Tibial nerve (tissue), 4 donors: ENCODE measurements at places on chromosomes 3 and 15. TPM values are rescaled to one million over a fixed set of nuclear protein-coding genes. Genes with fewer than 3 reads are reported as not detected.

PSTPIP1 gene
- total RNA-seq: 16.6 TPM

GRCh38 chr3:158260392-158260791, 150.5 kb downstream of the RSRC1 start:
- DNase-seq: no peak

DNA sequence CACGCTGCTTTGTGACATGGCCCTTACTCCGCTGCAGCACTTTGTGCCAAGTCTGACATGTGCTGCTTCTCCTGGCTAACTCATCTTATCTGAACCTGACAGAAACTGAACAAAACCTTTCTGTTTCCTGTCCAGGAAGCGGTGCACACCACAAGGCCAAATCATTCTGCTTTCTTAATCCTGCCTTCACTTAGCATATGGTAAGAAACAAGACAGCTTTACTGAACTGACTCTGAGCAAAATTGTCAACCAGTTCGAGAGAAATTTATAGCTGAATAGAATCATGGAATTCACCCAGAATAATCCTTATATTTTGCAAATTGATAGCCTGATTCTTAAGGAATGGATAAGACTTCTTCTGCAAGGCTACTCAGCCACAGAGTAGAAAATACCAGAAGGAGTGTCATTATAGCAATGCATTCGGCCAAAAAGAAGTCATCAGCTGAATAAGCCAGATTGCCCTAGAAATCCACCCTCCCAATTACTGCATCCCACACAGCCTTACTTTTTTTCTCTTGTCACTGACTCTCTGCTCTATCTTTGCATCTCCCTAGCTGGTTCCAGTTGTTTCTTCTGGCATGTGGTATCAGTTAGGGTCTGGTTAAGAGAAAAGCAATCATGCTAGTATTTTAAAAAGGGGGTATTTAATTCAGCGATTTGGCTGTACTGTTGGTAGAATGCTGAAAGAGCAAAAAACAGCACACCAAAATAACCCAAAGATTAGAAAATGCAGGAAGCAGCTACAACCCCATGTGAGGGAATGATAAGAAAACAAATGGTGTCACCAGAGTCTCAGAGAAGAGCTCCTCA, 41.6 kb upstream of the STRIT1 start:
- no peak for DNase-seq

- DNase-seq: no peak
These were observed 15.7 kb downstream of the KCNMB2 start for GRCh38 chr3:178551916-178552321.

CYP1A2 gene
- not detected for total RNA-seq

SKOR1 gene
- total RNA-seq: 0.98 TPM

DNA sequence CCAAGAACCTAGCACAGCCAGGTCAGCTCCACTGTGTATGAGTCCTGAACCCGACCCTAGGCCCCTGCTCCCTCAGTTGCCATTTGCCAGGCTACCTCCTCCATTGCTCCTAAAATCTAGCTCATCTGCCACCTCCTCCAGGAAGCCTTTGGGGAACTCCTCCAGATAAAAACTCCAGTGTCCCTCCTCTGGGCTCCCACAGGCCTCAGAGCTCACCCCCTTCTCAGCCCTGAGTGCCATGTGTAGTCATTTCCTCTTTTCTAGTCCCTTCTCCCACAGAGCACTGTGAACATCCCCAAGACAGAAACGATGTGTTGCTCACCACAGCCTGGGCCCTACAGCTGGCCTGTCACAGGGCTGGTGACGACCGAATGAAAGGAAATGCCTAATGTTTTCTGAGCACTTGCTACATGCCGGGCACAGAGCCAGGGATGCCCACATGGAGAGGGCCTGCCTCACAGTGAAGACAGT, 61.0 kb downstream of the IQSEC1 start:
- peak; percentile 81 for DNase-seq

PLA1A gene
- total RNA-seq: 12.0 TPM

GRCh38 chr3:156792536-156792935, 33.6 kb upstream of the LEKR1 start:
- no peak for DNase-seq

- DNase-seq: no peak
These were observed 236.3 kb downstream of the CNTN4 start for GRCh38 chr3:2334921-2335320.

- DNase-seq: no peak
These were observed 53.0 kb downstream of the CDCP1 start for GRCh38 chr3:45093176-45093575.

DNA sequence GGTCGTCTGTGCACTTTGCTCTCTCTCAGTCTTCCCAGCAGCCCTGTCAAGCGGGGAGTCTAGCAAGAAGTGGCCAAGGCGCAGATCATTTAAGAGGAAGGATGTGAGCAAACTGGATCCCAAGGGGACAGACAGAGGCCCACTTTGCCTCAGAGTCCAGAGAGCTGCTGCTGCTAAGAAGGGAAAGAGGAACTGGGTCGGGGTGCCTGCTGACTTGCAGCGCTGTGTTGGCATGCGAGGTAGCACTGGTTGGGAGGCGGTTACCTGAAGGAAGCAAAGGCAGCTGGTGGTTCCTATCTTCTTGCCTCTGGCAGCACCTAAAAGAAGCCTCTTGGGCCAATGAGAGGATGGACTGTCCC, 28.1 kb downstream of the SMAD3 start:
- DNase-seq: no peak

GP5 gene
- total RNA-seq: not detected

DNA sequence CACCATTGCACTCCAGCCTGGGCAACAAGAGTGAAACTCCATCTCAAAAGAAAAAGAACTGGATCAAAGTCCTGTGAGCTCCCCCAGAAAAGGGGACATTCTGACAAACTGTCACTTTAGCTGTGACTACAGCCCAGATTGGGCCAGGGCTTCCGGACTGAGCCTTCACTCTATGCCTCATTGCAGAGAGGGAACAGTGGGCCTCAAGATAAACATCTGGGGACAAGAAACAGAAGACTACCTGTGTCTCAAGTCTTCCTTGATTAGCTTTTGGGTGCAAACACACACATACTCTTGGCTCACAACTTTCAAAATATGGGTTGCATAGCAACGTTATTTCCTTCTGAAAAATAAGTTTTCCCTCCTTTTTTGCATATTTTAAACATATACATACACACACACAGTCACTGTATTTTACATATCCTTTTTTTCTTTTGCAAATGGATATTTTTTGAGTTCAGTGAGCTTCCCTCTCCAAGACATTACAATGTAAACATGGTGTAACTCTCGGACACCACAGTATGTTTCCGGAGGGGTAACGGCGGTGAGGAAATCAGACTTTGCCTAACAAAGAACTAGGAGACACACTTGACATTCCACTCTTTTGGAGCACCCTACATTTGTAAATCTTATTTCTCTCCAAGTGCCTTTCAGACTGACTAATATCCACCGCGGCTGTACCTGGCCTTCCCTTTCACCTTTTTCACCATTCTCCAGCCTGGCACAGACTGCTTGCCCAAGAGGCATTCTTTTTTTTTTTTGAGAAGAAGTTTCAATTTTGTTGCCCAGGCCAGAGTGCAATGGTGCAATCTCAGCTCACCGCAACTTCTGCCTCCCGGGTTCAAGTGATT, 3.5 kb downstream of the TKT start:
- no peak for DNase-seq

GRCh38 chr3:193388361-193388760, 9.8 kb upstream of the ATP13A5 start:
- no peak for DNase-seq

GRCh38 chr3:48621461-48621869, at the start of gene TMEM89:
TSS of gene TMEM89 (minus strand) at chr3:48621769. CDS start at chr3:48621756, 13 bp downstream.
- no peak for DNase-seq

DNA sequence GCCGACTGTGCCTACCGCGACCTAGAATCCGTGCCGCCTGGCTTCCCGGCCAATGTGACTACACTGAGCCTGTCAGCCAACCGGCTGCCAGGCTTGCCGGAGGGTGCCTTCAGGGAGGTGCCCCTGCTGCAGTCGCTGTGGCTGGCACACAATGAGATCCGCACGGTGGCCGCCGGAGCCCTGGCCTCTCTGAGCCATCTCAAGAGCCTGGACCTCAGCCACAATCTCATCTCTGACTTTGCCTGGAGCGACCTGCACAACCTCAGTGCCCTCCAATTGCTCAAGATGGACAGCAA, 1.4 kb downstream of the ISLR start:
- no peak for DNase-seq

DNA sequence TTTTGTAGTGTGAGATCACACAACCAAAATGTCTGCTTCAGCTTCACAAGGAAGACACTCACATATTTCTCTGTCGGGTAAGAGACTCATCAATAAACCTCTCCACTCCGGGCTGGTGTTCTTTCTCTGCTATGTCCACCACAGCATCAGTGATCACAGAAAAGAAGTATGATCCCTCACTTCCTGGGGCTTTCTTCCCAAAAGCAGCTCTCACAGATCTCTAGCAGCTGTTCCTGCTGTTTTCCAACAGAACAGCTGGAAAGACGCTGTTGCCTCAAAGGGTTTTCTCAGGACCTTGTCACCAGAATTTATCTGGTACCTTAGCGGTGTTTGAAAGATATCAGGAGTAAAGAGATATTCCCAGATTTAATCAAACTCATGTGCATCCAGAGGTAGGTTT, 46.4 kb downstream of the GATM start:
- DNase-seq: no peak

GRCh38 chr3:59517388-59517787, 467.6 kb upstream of the CFAP20DC start:
- DNase-seq: no peak

DNA sequence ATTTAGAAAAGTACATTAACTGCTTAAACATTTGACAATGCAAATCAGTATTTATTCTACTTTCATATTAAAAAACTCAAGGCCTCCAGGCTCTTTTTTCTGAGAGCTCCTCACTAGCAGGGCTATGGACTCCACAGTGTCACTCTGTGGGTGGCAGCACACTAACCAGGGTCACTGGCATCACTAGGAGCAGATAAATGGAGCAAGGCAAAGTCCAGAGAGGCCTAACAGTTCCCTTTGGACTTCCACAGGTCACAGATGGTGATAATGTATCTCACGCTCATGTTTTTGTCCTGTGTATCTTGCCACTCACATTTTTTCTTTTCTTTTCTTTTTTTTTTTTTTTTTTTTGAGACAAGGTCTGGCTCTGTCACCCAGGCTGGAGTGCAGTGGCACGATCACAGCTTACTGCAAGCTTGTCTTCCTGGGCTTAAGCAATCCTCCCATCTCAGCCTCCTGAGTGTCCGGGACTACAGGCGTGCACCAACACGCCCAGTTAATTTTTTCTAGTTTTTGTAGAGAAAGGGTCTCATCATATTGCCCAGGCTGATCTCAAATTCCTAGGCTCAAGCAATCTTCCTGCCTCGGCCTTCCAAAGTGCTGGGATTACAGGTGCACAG, 7.8 kb downstream of the SPG21 start:
- no peak for DNase-seq

MYL3 gene
- total RNA-seq: 5.4 TPM

DNA sequence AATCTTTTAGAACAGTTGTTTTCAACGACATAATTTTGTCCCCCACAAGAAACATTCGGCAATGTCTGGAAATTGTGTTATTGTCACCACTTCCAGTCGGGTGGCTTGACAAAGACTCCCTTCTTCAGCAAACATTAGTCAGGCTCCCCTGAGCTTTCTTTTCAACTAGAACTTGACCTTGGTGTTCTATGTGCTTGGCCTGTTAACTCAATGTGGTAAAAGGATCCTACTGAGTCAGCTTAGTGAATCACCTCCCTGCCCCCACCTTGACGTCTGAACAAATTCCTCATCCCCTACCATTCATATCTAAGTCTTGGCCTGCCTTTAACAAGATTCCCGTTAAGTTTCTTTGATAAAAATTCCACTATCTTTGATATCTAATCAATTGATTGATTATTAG, 465.0 kb upstream of the ROBO1 start:
- no peak for DNase-seq

DNA sequence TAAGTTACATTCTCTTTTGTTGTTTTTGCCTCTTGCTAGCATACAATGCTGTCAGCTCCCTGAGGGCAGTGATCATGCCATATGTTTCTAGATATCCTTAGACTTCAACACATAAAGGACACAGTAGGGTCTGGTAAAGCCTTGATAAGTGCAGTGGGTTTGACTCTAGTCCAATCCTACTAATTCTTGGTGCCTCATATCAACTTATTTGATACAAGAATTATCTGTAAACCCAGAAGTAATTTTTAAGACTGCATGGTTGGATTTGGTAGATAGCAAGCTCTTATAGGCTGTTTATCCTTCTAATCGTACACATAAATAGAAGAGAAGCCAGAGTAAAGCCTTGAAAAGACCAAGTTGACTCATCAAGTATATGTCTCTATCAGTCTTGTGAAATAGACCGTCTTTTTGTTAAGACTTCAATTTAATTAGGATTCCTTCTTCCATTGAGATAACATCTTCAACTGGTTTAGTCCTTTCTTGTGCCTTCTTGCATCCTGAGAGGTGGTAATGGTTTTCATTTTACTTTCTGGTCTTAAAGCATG, 265.6 kb upstream of the CDIN1 start:
- DNase-seq: no peak

DNA sequence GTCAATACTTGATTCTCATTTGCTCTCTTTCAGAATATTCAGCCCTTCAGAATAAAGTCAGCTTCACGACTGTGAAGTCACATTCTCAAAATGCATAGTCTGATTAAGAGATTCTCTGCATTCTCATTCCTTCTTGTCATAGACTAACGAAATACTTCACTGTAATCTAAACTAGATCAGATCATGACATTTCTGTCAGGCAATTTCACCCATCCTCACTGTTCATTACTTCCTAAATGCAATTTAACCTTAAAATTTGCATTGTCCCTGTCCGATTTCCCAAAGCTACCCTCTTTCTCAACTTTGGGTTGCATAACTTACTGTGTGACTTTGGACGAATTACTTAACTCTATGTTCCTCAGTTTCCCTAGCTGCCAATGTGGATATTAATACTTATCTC, 6.2 kb downstream of the RPL22L1 start:
- DNase-seq: no peak

MCF2L2 gene
- total RNA-seq: 24.9 TPM

KY gene
- total RNA-seq: 0.20 TPM

GRCh38 chr15:29914511-29914926, 92.3 kb upstream of the TJP1 start:
- no peak for DNase-seq

IL20RB gene
- total RNA-seq: 50.6 TPM

DNA sequence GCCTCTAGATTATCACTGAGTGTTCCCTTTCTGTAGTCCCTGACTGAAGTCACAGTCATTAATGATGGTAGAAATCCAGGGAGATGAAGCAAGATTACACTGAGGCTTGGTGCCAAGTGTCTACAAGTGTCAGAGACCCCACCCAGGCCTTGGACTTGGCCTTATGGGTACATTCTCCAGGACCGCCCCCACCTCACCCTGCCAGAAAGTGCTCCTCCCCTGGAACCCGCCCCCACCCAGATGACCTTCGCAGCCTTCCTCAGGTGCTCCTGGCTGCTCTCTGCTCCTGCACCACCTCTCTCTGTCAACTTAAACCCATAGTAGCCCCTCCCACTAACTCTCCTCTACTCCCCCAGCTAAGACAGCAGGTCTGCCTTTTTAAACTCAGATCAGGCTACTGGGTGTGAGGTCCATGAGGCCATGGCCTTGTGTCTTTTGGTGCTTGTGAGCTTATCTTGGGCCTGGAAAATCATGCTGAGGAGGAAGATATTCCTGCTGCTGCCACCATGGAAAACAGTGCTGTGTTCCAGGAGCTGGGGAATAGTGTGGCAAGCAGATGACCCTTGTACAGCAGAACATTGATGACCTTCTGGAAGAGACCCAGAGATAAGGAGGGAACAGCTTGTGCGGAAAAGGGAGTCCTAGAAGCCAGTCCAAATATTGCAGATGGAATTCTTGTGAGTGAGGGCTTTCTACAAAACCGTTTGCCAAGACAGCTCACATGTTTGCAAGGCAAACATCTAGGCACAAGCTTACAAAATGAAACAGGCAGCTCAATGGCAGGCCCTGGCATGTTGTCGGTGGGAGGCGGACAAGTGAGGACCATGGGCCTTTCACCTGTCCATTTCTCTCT, 40.3 kb upstream of the NDUFB4 start:
- no peak for DNase-seq

- DNase-seq: no peak
These were observed 41.6 kb downstream of the IMPG2 start for GRCh38 chr3:101278727-101279126.
